ENCODE measurements at places on chromosomes 6 and 20.

- DNase-seq: no peak
These were observed 3.8 kb upstream of the LRRN4 start for GRCh38 chr20:6057691-6058090.

DNA sequence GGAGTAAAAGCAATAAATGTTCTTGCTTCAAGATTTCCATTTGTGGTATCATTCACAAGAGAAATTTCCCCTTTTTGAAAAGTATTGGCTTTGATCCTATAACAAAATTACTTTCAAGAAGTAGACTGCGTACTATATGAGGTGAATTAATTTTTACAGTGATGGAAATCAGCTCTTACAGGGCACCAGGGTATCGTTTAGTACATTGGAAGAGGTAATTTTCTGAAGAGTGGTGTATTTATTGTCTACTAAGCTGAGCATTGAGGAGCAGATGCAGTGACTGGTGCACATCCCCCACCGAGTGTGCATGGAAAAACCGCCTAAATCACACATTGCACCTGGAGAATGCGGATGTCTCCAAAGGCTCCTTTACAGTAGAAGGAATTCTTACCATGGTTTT is 209.5 kb downstream of the SAMD5 start:
- no peak for DNase-seq

GRCh38 chr6:15990179-15990578 is 138.7 kb upstream of the MYLIP start:
- DNase-seq: no peak

- DNase-seq: no peak
These were observed 1369.1 kb downstream of the EPHA7 start for GRCh38 chr6:92050216-92050615.

- no peak for DNase-seq
These were observed 118.3 kb upstream of the GGTLC1 start for GRCh38 chr20:24106801-24107445.
